Omental fat pad (tissue), 4 donors: ENCODE measurements at places on chromosomes 12 and 14.

GRCh38 chr14:90301122-90301521 is 30.6 kb downstream of the NRDE2 start:
- DNase-seq, result no peak

- no peak for DNase-seq
These were observed 170.9 kb downstream of the DUSP6 start for GRCh38 chr12:89181271-89181920.

DNA sequence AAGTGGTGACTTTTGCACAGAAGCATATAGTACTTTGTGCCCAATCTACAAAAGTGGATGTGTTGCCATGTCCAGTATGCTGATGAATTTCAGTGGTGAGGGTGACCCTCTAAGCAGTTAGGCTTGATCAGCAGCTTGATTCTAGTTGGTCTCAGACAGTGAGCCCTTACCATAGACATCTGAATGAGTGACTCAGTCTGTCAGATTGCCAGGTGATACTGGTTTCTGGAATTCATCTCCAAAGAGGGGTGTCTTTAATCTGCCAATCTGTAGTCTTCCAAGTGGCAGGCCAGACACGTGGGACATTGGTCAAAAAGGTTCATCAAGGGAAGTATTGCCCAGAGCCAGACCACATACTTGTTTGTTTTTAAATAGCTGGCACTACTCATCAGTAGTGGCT is 187.4 kb upstream of the SLC16A7 start:
- DNase-seq, result no peak

DNA sequence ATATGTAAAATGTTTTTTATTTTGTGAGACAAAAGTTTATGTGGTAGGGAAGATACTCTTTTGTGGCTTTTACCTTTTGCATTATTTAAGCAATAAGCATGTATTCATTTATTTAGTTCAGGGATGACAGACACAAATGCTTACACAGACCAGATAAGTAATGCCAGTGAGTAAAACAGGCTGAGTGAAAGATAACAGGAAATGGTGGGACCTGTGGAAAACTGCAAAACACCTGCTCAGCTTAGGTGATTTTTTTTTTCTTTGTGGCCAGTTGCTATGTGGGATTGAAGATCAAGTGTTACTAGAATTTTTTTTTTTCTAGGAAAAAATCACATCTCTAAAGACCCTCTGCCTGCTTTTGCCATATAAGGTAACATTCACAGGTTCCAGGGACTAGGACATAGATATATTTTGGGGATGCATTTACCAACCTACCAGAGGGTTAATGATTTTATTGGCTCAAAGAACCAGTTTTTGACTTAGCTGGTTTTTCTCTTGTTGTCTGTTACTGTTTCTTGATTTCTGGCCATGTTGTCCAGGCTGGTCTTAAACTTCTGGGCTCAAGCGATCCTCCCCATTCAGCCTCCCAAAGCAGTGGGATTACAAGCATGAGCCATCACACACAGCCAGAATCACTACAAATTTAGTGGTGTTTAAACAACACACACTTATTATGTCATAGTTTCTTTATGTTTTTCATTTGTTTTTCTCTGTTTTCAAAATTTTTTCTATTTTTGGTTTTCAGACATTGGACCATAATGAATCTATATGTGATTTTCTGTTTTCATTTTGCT is 9.8 kb downstream of the PSMA6 start:
- no peak for DNase-seq

DNA sequence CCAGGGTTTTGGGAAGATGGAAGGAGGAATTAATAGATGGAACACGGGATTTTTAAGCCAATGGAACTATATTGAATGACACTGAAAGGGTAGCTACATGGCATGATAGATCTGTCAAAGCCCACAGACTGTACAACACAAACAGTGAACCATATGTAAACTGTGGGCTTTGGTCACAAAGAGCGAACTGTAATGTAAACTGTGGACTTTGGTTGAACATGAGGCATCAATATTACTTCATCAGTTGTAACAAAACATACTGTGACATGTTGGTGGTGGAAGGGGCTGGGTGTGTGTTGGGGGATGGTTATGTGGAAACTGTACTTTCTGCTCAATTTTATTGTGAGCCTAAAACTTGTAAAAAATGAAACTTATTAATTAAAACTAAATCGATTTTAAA is 210.6 kb upstream of the HMGA2 start:
- DNase-seq, result no peak

DNA sequence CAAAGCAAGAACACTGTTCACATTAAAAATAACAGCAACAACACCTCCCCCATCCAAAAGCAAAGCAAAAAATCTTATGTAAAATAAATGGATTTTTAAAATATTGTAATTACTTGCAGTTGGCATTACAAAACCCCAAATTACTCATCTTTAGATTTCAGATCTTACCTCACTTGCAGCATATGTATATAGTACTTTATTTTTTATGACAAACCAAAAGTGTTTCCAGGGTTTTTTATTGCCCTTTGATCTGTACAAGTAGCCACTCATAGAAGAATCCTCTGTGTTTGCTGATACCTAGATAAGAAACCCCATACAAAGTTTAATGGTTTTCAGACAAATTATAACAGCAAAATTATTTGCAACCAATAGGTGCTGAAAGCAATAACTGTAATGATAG is 12.2 kb upstream of the NR2C1 start:
- no peak for DNase-seq
